ENCODE measurements at places on chromosomes 12 and 14.

- DNase-seq = no peak
Measured at GRCh38 chr14:70013271-70013873, 134.2 kb downstream of the SMOC1 start.

GRCh38 chr14:99128185-99128584 lies 143.8 kb downstream of the BCL11B start:
- peak; percentile 81 for DNase-seq

DNA sequence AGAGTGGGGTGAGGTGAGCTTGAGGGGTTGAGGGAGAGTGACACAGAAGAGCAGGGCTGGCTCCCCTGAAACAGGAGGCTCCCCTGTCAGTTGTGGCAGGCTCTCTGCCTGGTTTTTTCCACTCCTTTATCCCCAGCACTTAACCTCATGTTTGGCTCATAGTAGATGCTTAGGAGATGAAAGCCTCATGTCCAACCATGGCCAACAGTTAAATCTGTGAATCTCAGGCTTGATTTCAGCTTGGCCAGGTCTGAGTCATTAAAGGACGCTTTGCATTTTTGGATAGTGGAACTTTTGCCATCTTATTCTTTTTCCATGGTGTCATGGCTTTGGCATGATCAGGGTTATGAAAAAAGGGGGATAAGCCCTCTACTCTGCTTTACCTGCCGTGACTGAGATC lies 117.2 kb downstream of the CACNA1C start:
- DNase-seq = no peak

DNA sequence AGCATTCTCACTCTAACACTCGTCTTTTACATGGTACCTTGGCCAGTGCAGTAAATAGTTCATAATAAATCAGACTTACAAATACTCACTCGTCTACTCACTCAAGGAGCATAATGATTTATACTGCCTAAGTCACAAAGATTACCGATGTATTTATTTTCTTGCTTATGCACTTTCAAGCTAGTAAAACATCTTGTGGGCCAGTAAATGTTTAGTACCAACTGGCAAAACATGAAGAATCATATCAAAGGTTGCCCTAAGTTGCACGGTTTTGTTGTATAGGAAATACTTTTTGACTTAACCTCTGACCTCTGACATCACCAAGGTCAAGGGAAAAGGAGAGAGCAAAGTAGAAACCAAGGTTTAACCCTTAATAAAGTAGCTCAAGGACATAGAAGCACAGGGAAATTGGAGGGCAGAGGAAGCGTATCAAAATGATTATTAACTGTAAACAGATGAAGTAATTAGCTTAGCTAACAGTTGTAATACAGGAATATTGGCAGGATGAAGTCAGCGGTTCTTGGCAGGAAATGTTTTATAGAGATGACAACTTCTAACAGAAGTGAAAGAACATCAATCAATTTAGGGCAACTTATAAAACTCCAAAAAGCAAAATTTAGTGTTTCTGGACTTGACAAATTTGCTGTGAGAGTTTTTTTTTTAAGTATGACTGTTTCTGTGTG lies 131.9 kb downstream of the HMGA2 start:
- DNase-seq = no peak

DNA sequence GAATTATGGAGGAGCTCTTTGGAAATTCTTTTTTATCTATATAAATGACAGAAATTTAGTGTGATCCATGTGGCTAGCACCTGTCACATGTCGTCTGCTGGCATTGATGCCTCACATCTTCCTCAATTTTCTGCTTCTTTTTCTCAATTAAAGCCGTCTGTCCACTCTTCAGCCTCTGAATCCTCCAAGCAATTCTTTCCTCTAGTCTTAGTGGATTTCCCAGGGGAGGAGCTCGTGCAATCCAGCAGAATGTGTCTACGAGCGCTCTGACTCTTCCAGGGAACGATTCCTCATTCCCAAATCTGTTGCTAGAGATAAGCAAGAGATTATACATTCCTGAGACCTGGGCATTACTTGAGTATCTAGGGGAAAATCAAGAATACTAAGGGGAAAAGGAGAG lies 176.6 kb downstream of the EMP1 start:
- peak; percentile 79 for DNase-seq

GRCh38 chr14:51069055-51069454 lies 25.9 kb downstream of the TRIM9 start:
- DNase-seq = no peak

GRCh38 chr12:2958432-2959191 lies 585 bp upstream of the TEAD4 start:
- DNase-seq = no peak

DNA sequence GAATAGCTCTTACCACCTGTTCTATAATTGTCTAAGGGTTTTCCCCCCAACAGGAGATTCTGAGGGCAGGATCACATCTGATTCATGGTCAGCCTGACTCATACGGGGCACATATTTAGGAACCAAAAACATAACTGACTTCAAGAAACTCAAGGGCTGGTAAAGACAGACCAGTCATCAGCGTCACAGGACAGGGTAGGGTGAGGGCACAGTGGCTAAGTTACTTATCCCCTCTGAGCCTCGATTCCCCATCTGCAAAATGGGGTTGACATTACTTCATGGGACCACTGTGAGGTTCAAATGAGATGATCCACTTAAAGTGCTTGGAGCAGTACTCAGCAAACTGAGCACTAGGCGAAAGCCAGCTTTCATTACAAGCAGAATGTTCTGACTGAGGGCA lies 606 bp downstream of the CINP start:
- no peak for DNase-seq

DNA sequence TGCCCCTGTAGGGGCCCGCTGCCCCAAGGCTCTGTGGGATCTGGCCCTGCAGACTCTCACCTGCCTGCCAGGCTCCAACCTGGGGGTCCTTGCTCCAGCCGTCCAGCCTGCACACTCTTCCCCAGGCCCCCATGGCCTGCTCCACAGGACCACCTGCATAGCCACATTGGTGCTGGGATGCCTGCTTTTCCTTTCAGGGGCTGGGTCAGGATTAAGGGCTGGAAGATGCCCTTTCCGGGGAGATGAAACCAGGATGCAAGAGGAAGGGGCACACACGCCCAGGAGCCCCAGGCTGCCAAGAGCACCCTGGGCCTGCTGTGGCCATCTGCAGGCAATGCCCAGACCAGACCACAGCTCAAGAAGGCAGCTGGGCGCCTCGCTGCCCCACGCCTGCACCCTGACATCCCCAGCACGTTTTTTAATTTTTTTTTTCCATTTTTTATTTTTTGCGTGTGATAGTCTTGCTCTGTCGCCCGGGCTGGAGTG lies 15.0 kb downstream of the BAG5 start:
- DNase-seq = no peak

GRCh38 chr12:100797246-100797645 lies 2.7 kb downstream of the ANO4 start:
- no peak for DNase-seq

DNA sequence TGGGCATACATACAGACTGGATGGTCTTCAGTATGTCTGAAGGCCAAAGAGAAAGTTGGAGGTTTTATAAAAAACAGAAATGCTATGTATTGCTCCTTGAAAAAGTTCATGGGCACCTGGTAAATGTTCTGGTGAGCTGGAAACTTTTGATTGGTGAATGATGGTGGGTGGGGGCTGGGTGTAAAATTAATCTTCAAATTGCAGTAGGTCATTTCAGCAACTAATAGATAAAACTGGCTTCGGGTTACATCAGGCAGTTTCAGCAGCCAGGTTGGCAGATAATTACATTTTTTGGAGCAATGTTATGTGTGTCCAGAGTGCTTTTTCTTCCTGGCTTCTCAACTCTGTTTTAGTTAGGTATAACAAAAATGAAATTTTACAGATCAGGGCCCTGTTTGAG lies 35.3 kb downstream of the SDR9C7 start:
- peak; percentile 60 for DNase-seq

GRCh38 chr14:20428010-20428365 lies 8.0 kb downstream of the KLHL33 start:
- DNase-seq = no peak

DNA sequence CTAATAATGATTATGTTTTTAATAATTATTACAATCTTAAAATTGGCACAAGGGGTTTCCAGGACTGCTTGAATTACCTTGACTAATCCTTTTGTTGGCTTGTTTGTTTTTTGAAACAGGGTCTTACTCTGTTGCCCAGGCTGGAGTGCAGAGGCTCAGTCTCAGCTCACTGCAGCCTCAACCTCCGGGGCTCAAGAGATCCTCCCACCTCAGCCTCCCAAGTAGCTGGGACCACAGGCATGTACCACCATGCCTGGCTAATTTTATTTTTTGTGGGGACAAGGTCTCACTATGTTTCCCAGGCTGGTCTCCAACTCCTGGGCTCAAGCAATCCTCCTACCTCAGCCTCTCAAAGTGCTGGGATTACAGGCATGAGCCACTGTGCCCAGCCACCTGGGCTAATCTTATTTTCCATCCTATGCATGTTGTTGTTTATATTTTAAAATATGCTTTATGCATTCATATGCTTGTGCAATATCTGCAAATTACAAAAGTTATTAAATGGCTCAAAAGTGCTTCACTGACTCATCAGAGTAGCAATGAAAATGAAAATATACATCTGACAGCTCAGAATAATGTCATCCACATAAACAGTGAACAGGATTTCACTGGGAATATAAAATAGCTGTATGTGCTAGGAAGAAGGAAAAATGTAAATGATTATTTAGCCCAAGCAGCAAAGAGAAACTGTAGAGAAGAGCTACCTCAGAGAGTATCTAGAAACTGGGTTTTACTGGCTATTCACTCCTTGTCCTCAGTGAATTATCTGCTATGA lies 24.8 kb upstream of the PLEKHG6 start:
- DNase-seq = no peak

- no peak for DNase-seq
Measured at GRCh38 chr14:30267141-30267540, 291.8 kb upstream of the G2E3 start.

GRCh38 chr12:105252901-105253300 lies 16.9 kb upstream of the APPL2 start:
- no peak for DNase-seq

GRCh38 chr12:122975790-122976647 lies 975 bp downstream of the OGFOD2 start:
- no peak for DNase-seq

DNA sequence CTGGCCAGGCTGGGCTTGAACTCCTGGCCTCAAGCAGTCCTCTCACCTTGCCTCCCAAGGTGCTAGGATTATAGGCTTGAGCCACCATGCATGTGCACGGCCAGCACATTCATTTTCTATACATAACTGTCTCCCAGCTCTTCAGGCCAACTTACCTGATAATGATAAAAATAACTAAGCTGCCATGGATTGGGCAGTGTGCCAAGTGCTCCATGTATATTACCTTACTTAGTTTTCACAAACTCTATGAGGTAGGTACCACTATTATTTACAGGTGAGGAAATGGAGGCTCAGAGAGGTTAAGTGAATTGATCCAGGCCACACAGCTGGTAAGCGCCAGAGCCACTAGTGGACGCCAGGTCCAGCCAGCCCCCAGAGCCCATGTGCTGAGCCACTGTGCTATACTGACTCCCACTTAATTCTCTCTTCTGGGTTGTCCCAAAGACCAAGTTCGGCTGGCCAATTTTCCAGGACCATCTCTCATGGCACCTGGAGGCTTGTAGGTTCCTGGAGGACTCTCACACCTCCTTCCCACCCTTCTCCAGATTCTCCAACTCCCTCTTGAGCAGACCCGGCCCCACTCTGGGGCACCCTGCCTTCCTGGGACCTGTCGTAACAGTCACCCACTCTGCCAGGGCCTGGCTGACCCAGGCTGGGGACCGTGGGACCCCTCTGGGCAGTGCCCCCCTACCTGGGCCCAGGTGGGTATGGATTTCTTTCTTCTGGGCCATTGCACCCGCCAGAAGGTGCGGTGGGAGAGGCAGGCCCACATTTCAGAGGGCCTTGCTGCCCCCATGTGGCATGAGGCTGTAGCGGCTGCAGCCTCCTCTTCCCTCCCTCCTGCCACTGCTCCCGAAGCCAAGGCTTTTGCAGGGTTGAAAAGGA lies 30.2 kb upstream of the CIPC start:
- no peak for DNase-seq

DNA sequence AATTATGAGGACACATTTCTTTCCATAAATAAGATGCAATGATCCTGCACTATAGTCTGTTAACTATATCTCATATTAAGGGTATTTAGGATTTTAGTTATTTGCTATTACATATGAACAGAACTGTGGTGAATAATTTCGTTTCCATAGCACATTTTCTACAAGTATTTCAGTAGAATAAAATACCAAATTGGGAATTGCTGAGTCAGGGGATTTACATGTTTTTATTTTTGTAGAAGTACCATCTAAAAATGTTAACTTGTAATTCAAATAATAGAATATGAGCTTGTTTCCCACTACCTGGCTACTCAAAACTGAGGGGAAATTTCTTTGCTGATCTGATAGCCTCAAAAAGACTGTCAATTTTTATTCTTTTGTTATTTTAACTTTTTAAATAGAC lies 124.1 kb downstream of the SCAF11 start:
- DNase-seq = no peak

GRCh38 chr12:32788405-32788804 lies 32.7 kb upstream of the YARS2 start:
- no peak for DNase-seq

DNA sequence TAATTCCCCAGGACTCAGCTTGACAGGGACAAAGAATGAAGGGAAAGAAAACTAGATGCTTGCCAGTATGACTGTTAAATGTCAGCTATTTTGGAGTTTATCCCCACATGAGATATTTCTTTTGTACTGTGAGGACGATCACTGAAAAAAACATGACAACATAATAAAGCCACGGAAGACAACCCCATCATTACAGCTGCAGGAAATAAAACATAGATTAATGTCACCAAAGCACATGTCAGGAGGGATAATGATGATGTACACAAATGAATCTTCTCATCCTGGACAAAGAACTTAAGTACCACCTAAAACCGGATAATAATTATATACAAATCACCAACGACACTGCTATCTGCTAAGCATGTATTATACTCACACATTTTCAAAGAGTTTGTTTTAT lies 84.6 kb upstream of the GRIP1 start:
- DNase-seq = no peak

GRCh38 chr14:88908216-88908615 lies 83.8 kb downstream of the TTC8 start:
- DNase-seq = peak; percentile 31

GRCh38 chr14:56129933-56130332 lies 11.7 kb downstream of the PELI2 start:
- DNase-seq = no peak

DNA sequence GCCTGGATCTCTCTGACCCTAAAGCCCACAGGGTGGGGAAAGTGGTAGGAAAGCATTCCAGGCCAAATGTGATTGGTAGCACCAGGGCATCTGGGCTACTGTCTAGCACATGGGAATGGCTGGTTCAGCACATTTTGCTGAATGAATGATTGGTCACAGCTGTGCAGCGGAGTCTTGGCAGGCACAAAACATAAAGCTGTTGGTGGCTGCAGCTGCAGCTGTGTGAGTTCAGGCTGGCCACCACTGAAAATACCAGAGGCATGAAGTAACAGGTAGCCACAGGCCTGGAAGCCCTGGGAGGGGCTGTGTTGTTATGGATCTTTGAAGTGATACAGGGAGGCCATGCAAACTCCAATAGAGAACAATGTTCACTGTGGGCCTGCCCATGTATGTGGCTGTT lies 72.7 kb downstream of the MYRFL start:
- DNase-seq = no peak

DNA sequence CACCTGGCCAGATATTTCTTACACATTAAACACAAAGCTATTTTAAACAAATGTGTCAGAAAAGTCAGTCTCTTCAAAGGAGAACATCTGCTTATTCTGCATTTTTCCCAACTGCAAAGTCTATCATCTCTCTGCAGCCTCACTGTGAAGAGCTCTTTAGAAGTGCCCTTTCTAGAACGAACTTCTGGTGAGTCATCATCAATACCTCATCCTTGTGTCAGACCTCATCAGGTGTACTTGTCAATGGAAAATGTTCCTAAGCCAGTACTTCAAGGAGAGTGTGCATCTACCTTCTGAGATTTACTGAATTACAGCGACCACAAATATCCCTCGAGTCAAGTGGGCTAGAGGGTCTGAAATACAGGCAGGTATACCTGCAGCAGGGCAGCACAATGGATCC lies 457.3 kb downstream of the LRIG3 start:
- DNase-seq = no peak
